ENCODE measurements at places on chromosomes 5 and 9. TPM values are rescaled to one million over a fixed set of nuclear protein-coding genes. Genes with fewer than 3 reads are reported as not detected.

The SV2C gene
- not detected for total RNA-seq

The C6 gene
- not detected for total RNA-seq

The CARTPT gene
- not detected for total RNA-seq

The PCDHB9 gene
- 0.08 TPM for total RNA-seq

The PCDHB12 gene
- 0.04 TPM for total RNA-seq

The PPP2R2B gene
- total RNA-seq = 0.14 TPM

The IFNK gene
- not detected for total RNA-seq

The IL4 gene
- not detected for total RNA-seq

The AQP3 gene
- total RNA-seq = 19.7 TPM

The TLX3 gene
- total RNA-seq = not detected

The PCA3 gene
- not detected for total RNA-seq

The SLC6A3 gene
- 0.09 TPM for total RNA-seq

The DBH gene
- not detected for total RNA-seq

The FGF1 gene
- 0.32 TPM for total RNA-seq

The ZNF454 gene
- total RNA-seq = not detected

The SPINK7 gene
- not detected for total RNA-seq

The SFXN1 gene
- total RNA-seq = 94.2 TPM

The SIT1 gene
- total RNA-seq = not detected

The FAM221B gene
- total RNA-seq = not detected

The LRRC19 gene
- not detected for total RNA-seq

The DCTN3 gene
- 111 TPM for total RNA-seq

The GABRB2 gene
- not detected for total RNA-seq

All from A549 treated with CORT108297 at 1 μM for 4 hours (cell line).